ENCODE measurements at places on chromosomes 11 and 22.

DNA sequence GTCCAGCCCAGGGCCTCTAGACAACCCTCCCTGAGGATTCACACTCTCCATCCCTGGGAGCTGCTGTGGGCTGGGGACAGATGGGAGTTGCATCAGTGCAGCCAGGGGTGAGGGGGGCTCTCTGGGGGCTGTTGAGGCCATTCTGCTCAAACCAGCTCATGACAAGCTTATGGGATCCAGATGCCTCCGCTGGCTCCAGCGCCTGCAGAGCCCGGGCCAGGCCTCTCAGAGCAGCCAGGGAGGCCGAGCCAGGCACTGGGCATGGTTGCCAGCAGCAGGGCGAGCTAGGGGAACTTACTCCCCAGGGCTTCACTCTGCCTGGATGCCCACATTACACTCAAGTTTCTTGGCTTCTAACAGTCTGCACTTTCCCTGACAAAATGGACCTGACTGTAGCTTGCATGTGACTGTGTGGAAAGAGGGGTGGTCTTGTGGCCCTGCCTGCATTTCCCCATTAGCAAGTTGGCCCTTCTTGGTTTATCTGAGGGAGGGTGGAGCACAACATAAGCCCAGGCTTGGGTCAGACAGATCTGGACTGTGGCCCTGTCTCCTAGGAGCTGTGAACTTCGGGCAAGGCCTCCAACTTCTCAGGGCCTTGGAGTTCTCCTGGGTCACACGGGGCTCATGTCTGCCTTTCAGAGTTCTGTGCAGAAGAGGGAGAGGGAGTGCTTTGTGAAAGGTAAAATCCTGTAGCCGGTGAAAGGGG lies 34.5 kb upstream of the CYB5R3 start:
- no peak for DNase-seq

- no peak for DNase-seq
These were observed 800.0 kb upstream of the LUZP2 start for GRCh38 chr11:23696688-23697415.

DNA sequence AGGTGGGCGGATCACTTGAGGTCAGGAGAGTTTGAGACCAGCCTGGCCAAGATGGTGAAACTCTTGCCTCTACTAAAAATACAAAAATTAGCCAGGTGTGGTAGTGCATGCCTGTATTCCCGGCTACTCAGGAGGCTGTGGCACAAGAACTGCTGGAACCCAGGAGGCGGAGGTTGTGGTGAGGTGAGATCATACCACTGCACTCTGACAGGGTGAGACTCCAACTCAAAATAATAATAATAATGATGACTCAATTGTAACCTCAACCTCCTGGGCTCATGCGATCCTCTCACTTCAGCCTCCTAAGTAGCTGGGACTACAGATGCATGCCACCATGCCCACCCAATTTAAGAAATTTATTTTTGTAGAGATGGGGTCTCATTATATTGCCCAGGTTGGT lies 15.6 kb upstream of the CHRNA10 start:
- no peak for DNase-seq

DNA sequence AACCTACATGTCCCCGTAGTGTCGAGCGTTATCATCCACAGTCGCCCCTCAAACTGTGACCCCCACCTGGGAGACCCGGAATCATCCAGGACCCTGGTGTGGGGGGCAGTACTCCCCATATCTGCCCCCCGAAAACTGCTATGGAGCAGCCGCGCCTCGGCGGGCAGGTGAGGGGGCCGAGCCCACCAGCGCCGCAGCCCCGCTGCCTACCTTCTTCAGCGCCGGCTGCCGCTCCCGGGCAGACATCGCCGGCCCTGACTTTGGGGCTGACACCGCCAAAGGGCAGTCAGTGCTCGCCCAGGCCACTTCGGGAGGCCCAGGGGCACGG lies 825 bp downstream of the ARHGAP20 start:
- no peak for DNase-seq

DNA sequence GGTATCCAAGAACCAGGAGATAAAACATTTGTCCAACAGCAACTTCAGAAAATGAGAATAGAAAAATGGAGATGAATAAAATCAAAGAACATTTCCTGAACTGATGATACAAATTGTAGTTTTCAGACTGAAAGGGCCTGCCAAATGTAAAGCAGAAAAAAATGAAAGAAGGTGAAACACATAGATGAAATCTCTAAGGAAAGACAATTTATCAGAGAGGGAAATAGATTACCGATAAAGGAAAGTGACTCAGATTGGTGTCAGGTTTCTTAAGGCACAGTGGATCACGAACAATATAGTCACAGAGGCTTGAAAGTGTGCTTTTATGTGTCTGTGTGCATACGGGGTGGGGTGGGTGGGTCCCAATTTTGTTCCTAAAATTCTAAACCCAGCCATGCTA lies 4.1 kb upstream of the STT3A start:
- DNase-seq = no peak

DNA sequence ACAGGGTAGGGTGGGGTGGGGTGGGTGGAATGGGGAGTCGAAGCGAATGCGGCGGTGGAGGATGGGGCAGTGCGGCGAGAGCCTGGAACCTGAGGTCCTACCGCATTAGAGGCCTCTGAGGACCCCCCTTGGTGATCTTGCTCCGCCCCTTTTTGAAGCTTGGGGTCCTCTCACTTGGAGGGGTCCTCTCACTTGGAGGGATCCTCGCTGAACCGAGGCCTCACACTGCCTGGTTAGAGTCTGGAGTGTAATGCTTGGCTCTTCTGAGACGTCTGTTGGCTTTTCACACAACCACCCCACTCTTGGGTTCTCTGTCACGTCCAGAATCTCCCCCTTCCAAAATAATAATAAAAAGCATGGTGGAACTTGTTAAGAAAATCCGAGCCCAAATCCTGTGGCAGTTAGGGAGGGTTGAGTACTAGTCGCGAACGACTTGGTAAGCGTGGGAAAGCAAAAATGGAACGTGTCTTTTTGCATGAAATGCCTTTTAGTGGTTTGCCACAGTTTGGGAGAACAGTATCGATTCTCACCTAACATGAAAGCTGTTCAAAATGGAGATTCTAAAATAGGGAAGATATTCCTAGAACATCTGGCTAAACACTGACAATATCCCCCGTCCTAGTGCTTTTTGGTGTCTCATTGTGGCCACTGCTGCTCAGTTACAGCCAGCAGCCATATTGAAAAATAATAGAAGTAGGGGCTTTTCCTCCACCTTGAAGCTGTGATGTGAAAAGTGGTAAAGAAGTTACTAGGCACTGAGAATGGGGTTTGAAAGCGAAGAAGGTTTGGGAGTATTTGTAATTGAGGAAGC lies 822 bp downstream of the RBX1 start:
- DNase-seq = no peak

DNA sequence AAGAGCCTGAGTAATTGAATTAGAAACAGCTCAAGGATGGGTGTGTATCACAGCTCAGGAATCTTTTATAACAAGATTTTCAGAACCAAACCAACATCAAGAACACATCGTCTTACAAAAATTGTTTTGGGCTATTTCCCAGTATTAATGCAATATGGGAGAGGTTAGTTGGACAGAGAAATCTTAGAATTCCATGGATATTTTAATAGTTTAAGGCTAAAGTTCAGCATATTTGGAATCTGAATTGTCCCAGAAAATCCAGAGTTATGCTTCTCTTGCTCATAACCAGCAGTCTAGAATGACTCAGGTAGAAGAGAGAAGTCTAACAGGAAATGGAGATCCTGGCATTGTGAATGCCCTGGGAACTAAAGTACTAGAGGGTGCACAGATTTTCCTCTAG lies 74.6 kb downstream of the ADM start:
- no peak for DNase-seq

- no peak for DNase-seq
These were observed 4.8 kb upstream of the C11orf97 start for GRCh38 chr11:94507485-94507884.

DNA sequence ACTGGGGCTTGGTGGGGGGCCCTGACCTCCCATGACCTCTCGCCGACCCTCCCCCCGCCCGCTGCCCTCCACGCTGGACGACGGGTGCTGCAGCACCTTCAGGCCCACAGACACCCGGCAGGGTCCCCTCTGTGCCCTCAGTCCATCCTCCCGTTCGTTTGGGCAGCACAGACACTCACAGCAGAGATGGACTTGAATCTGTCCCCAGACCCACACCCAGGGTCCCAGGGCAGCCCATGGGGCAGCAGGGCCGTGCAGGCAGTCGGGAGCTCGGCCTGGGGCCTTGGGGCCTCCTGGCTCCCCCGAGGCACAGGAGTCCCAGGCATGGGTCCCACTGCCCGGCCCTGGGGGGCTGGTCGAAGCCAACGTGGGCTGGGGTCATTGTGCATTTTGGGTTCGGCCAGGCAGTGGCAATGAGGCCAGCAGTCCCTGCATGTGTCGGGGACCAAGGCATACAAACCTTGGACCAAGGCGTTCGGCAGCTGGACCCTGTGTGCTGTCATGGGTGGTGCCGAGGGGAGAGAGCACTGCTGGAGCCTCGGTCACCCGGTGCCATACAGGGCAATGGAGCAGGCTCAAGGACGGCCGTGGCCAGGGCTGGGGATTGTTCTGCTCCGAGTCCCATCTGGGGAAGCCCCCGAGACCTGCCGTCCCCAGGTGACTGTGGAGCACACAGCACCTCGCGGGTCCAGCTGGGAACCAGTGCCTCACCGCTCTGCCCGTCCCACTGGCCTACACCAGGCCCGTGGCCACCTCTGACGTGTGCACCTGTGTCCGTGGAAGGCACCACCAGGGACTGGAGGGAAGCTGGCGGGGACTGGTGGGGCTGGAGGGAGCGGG lies 19.3 kb upstream of the BRSK2 start:
- DNase-seq = no peak

DNA sequence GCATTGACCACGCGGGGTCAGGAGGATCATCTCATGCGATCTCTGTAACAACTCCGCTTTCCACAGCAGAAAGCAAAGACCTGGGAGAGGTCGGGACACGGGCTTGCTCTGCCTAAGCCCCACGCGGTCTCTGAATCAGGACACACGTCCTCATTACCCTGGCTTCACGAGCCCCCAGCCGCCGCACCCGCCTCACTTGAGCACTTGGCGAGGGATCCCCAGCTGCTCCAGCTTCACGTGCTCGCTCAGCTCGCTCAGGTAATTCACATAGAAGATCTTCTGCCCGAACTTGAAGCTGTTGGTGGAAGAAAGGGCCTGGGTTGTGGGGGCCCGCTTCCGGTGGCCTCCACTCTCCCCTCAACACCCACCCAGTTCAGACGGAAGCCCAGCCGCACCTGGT lies 19.6 kb downstream of the ARHGAP1 start:
- DNase-seq = no peak

DNA sequence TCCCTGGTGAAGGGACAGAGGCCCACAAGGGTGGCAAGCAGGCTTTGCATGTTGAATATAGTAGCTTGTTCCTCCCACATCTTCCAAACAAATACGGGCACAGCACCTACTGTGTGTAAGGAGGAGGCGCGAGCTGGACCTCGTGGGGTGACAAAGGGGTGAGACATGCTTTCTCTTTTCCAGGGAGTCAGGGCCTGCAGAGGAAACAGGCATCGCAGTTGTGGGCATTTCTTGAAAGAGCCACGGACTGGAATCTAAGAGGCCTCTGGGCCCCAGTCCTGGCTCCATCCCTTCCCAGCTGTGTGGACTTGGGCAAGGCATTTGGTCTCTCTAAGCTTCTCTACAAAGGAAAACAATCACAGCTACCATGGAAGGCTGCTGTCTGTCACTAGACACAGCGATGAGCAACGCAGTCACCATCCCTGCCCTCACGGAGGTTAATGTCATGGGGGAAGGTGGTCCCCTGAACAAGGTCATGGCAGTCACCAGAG lies 13.0 kb upstream of the CDC42EP1 start:
- no peak for DNase-seq

GRCh38 chr11:124923296-124923695 lies 4.2 kb downstream of the HEPN1 start:
- DNase-seq = no peak

- no peak for DNase-seq
These were observed 12.3 kb upstream of the TXN2 start for GRCh38 chr22:36493690-36494110.

DNA sequence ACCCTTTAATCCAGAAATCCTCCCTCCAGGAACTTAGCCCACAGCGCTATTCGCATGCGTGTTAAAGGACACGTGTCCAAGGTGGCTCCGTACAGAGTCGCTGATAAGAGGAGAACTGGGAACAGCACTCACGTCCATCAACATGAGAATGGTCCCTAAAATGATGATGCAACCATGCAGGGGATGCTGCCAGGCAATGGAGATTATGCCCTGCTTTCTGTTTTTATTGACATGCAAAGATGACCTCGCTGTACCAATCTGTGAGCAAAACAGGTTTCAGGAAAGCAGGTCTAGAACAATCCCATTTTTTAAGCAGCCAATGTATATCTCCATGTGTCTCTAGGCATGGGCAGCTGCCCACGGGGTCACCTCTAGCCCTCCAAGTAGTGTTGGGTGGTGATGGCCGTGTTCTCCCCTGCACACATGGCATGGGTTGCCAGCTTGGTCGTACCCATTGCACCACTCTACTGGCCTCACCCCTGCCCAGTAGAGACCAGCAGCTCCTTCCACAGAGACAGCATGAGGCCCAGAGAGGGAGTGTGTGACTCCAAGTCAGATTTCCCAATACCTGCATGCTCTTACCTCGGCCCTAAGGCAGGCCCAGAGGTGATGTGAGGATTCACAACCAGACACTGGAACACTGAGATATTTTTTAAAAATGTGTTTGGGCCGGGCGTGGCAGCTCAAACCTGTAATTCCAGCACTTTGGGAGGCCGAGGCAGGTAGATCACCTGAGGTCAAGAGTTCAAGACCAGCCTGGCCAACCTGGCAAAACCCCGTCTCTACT lies 68.3 kb upstream of the LINC01488 start:
- DNase-seq = no peak

- DNase-seq = no peak
These were observed 50.7 kb upstream of the SPATA19 start for GRCh38 chr11:133896028-133896427.

GRCh38 chr22:20319745-20320658 lies at the start of gene DGCR6L:
Gene DGCR6L, minus strand, starts transcription at chr22:20320060. Its CDS starts 72 bp downstream, at chr22:20319988.
- peak; percentile 68 for DNase-seq

GRCh38 chr11:10856689-10857458 lies 979 bp downstream of the ZBED5 start:
- DNase-seq = peak; percentile 6

DNA sequence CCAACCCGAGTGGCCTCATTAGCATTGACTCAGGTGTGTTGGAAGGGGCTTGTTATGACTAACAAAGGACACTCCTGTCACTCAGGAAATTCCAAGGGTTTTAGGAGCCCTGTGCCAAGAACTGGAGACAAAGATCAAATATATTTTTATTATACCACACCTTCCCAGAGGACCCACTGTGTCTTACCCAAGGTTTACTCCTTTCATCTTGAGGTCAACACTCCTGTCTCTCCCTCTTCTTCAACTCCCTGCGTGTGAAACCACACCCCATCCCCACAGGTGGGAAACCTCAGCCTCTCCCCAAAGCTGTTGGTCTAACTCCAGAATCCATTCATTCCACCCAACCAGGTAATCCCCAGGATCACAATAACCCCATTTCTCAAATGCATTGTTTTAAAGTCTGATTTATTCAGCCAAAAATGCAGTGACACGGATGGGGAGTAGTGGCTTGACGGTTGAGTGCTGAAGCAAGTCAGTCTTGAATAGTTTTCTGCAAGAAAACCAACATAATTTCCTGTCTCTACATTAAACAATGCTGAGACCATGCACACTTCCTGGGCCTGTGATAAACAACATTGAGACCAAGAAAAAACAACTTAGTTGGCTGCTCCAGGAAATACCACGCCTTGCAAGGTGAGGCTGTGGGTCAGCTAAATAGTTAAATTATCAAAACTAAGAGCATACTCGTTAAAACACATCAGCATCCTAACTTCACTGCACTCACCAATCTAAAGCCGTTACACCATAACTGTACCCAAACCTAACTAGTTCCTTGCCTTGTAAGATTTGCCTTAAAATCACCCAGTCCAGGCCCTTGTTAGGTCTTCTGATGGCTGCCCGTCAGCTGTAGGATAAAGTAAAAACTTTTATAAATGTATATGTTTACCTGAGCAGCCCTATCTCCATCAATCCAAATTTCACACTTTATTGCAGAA lies 38.5 kb upstream of the SPON1 start:
- DNase-seq = no peak

Data from NCI-H1105 (cell line).